ENCODE measurements at places on chromosomes 1 and 21. TPM values are rescaled to one million over a fixed set of nuclear protein-coding genes. Genes with fewer than 3 reads are reported as not detected.

DNA sequence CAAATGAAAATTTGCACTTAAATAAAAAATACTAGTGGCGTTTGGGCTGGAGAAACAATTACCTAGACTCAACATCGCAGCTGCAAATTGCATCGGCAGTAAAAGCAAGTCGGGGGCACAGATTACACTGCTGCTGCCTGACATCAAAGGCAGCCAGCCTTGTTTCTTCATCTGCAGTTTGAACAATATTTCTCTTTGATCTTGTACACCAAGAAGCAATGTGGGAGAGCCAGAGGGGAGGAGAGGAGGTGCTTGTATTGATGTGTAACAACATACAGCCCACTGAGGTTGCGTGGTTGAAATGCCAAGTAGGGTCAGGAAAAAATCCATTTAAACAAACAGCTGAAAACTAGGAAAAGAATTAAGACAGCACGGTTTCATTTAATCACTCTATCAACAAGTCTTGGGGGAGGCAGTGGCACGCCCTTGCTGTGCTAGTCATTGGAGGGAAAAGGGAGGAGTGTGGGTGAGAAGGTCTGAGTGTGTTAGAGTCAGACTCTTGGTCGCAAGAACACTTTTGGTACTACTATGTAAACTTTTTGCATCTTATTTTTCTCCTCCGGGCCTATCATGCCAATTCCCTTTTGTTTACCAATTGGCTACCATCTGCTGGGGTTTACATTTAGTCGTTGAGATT lies 456.5 kb downstream of the OMA1 start:
- DNase-seq = no peak

DNA sequence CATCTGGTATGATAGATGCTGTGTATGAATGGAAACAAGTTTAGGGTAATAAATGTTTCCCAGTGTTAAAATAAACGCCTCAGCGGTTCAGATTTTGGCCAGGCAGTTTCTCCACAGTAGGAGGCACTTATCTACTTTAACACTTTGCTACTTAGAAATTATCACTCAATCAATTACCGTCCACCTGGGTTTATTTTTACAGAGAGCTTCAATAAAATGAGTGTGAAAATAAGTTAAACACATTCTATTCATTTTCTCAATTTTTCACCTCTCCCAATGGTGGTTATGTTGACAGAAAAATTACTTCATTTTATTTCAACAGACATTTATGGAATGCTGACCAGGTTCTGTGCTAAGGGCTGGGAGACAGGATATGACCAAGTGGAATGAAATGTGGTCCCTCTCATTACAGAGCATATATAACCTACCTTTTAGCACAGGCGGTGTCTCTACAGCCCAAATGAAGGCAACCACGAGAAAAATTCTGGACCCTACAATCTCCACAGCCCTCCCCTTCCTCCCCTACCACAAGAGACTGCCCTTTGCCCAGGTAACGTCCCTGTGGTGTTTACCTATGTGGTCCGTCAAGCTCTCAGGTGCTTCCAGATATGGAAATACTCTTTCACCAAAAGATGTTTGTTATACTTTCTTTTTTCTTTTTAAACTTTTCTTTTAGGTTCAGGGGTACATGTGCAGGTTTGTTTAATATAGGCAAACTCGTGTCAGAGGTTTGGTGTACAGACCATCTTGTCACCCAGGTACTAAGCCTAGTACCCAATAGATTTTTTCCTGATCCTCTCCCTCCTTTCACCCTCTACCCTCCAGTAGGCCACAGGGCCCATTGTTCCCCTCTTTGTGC lies 105.5 kb downstream of the HLCS start:
- peak; percentile 86 for DNase-seq

Gene CD48
- not detected for total RNA-seq

DNA sequence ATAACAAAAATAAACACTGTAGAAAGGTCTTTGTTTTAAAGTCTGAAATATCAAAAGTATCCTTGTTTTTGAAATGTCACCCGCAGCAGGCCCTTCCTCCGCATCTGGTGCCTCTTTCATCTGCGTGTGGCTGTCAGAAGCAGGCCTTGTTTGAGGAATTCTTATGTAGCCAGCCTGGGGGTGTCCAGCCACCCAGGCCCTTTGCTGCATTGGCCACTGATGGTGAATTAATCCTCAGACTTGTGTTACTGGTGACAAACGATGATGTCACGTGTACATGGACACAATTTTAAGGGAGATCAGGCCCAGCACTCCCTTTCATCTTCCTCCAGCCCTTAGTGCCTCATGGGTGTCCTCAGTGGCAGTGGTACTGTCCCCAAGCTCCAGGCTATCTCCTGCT lies 208.0 kb upstream of the GALNT2 start:
- no peak for DNase-seq

GRCh38 chr1:209752890-209753289 lies 3.0 kb upstream of the TRAF3IP3 start:
- no peak for DNase-seq

GRCh38 chr1:43708002-43708410 lies 670 bp downstream of the ST3GAL3 start:
- DNase-seq = no peak

- no peak for DNase-seq
Measured at GRCh38 chr1:77234943-77235342, 15.7 kb upstream of the PIGK start.

Gene OR10J1
- total RNA-seq = not detected

DNA sequence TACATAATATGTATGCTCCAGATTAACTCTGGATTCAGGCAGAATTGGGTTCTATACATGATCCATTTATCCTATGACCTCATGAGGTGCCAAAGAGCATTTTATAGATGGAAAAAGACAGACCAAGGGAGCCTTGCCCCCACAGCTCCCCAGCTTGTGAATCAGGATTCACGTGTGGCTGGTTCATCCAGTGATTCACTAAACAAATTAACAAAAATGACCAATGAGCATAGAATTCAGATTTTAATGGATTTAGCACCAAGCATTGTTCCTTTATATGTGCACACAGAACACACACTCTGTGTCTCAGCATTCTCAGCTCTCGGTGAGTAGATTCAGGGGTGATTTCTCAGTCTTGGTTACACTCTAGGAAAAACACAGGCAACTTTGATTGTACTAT lies 51.7 kb upstream of the BARHL2 start:
- peak; percentile 38 for DNase-seq

GRCh38 chr1:153688276-153688675 lies 9.8 kb downstream of the NPR1 start:
- DNase-seq = no peak

Gene FNDC5
- total RNA-seq = 2.7 TPM

Gene CD84
- not detected for total RNA-seq

Gene CENPF
- 64.3 TPM for total RNA-seq

DNA sequence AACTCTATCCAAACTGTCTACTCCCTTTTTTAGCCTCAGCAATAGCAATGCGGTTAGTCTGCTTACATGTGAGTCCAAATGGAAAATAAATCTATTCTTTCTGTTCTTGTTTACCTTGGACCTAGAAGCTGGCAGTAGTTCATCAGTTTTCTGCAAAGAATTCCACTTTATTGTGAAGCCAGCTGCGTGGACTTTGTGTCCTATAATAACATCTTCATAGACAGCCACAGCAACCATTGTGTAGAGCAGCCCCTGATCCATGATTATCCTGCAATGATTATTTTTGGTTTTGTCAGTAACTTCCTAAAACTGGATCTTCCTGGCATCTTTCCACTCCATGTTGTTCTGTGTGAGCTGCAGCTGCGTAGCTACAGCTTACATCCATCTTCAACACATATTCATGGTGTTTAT lies 408.7 kb downstream of the NUF2 start:
- no peak for DNase-seq

DNA sequence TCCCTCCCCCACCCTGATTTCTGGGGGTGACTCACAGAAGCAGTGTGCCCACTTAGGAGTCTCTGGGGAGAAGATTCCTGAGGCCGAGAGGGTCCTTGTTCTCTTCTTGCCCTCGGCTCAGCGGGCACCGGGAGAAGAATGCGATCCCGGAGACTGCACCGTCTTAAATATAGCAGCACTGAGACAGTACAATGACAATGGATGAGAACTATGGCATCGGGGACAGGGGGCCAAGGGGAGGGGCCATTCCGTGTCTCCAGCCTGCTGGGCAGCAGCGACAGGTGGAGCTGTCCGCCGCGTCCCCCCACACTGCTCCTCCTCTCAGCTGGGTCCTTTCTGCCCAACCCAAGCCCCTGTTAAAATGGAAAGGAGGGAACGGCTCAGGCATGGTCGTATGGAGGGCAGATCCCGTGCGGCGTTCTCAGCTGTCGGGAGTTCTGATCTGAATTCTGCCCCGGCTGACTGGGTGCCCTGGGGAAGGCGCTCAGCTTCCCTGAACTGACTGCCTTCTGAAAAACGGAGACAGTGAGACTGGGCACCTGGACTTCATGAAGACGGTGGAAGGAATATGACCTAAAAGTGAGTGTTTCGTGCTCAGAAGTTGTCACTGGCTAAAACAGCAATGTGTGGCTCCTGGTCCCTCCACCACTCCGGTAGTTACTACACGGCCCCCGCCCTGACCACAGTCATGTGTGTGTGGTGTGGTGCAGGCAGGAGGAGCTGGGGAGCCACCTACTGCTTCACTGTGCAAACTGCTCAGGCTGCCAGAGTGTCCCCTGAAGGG lies at the start of gene MYOM3:
TSS of gene MYOM3 (minus strand) at position 140 of the 784 bp plus-strand sequence. CDS start 3,499 bp downstream, outside the sequence.
- DNase-seq = peak; percentile 84

DNA sequence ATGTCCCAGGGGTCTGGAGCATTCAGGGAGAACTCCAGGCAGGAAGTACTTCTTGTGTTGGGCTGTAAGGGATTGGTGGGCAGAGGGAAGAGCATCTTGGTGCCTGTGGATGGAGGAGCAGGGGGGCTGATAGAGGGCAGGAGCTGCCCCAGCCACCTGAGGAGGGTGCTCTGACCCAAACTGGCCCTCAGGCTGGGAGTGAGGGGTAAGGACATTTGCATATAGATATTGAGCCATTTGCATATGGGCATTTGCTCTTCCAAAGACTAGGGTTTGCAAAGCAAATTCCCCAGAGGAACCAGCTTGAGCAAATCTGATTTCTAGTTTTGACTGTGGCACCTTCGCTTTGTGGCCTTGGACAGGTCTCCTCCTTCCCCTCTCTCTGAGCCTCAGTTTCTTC lies 18.2 kb downstream of the ZNF362 start:
- DNase-seq = no peak

Gene TBCE
- total RNA-seq = 71.7 TPM

GRCh38 chr1:193438771-193439170 lies 252.4 kb upstream of the B3GALT2 start:
- DNase-seq = no peak

Gene C1orf141
- total RNA-seq = not detected

GRCh38 chr1:186710696-186711095 lies 30.5 kb upstream of the PTGS2 start:
- DNase-seq = no peak

- no peak for DNase-seq
Measured at GRCh38 chr21:24148461-24148860, 1458.8 kb downstream of the MRPL39 start.

DNA sequence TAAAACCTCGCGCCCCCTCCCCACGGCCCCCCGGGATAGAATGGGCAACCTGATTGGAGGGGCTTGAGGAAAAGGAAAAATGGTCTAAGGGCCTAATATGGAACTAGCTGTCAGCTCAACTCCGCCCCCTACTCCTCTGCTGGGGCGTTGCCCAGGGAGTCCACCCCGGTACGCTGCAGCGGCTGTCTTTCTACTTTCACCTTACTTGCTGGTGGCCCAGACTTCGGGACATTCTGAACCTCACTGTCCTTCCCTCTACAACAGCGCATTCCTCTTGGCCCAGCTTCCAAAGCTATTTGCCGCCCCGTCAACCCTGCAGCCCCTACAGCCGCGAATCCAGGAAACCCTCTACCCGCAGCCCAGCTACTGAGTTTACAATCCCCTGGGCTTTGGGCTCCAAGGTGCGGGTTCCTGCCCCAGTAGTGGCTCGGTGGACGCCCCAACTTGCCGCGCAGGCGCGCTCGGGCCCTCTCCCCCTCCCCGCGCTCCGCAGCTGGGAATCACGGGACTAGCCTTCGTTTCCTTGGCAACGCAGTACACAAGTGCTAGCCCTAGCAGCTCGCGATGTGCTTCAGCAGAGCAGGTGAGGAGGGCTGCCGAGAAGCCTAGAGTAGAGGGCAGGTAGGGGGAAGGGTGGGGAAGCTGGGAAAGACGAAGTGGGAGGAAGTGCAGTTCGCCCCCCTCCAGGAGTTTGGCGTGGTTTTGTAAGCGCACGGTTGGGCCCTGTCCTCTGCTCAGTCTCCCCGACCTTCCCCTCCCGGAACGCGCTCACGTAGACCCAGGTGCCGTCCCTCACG lies 55.6 kb downstream of the CHIA start:
- DNase-seq = peak; percentile 90

DNA sequence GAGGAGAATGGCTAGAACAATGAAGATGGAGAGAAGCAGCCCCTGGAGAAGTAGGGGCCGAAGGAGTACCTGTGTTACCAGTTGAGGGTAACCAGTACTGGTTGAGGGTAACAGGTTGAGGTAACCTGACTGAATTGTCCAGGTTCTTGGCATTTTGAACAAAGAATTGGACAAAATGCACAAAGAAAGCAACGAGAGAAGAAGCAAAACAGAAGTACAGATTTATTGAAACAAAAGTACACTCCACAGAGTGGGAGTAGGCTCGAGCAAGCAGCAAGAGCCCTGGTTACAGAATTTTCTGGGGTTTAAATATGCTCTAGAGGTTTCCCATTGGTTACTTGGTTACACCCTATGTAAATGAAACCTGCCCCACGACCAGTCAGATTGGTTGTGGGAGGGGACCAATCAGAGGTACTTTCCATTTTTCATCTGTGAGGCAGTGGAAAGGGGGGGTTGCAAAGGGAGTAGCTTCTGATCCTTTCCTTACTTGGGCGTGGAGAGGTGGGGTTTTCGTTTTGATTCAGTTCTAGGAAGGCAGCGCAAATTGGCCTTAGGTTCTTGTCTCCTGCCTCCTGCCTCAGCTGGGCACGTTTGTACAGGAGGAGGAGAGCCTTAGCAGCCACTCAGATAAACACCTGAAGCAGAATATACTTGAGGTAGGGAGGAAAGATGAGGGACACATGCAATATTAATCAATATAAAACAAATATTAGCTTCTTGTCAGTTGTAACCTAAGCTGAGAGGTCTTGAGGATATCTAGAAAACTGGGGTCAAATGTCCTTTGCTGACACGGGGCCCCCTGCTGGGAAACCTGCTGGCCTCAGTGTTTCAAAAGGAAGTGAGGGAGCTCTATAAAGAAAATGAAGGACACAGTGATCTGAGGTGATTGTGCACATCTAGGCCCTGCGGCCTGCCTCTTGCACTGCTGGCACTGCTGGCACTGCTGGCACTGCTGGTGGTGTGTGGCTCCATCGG lies 14.3 kb upstream of the LSM10 start:
- peak; percentile 43 for DNase-seq

DNA sequence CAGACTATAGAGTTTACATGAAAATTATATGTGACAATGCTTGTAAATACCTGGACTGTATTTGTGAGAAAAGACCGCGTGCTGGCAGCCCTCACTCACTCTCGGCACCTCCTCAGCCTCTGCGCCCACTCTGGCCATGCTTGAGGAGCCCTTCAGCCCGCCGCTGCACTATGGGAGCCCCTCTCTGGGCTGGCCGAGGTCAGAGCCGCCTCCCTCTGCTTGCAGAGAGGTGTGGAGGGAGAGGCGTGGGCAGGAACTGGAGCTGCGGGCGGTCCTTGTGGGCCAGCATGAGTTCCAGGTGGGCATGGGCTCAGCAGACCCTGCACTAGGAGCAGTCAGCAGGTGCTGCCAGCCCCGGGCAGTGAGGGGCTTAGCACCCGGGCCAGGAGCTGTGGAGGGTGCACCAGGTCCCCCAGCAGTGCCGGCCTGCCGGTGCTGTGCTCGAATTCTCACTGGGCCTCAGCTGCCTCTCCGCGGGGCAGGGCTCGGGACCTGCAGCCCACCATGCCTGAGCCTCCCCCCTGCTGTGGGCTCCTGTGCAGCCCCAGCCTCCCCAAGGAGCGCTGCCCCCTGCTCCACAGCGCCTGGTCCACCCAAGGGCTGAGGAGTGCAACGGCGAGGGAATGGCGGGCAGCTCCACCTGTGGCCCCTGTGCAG lies 482.5 kb downstream of the AGBL4 start:
- DNase-seq = no peak

GRCh38 chr21:41111681-41112080 lies 56.3 kb upstream of the BACE2 start:
- no peak for DNase-seq
